ENCODE measurements at places on chromosomes 1 and 21. TPM values are rescaled to one million over a fixed set of nuclear protein-coding genes. Genes with fewer than 3 reads are reported as not detected.

DNA sequence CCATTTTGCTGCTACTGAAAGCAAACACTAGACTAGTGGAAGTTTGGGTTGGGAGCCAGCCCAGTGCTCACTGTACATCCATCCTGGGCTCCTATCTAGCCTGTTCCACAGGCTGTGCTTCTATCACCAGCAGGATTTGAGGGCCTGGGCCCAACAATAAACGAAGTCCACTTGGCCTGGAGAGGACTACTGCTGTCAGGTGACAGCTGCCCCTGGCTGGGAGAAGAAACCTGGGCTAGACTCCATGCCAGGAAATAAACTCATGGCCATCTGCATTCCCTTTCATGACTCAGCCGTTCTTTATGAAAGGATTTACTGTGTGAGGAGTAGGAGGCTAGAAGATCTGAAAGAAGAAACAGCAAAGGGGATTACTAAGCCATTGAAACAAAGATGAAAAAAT lies 35.5 kb downstream of the COLGALT2 start:
- no peak for DNase-seq

GRCh38 chr1:64084451-64084850 lies 119.0 kb upstream of the UBE2U start:
- DNase-seq, result no peak

GRCh38 chr21:18663663-18664062 lies 260.1 kb upstream of the TMPRSS15 start:
- DNase-seq, result no peak

DNA sequence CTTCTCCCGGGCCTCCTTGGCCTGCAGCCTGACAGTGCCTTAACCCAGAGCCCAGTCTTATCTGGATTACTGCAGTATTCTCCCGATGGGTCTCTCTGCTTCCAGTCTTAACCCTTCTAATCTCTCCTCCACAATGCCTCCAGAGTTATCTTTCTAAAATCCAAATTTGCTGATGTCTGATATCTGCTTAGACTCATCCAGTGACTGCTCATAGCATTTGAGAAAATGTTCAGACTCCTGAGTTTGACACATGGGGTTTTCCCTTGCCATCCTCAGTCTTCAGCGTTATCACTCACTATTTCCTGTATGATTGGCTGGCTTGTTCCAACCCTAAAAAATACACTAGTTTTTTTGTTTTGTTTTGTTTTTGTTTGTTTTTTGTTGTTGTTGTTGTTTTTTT lies 102.0 kb downstream of the FMN2 start:
- no peak for DNase-seq

DNA sequence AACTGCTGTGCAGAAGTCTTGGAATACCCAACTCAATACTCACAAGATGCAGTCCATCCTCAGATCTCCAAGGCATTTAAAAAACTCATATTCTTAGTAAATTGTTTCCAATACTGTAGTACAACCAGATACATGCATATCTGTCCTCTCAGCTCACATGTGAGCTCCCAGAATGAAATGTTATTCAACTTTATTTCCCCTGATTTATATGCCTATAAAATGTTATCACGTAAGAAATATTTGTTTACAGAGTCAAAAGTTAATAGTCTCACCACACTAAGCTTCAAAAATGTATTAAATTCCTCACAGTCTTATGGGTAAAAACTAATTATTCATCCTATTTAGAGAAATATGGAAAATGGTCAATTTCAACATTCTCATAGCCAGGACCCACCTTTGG lies 56.6 kb downstream of the LTN1 start:
- no peak for DNase-seq

Gene TRAF3IP3
- total RNA-seq, result under 0.01 TPM

Data from frontal cortex (tissue), 4 donors.